Stimulated activated CD4-positive, alpha-beta T cell treated with anti-CD3 and anti-CD28 coated beads, Interleukin-15, amount 100 ng/mL, for 48 hours (primary cell): ENCODE measurements at places on chromosomes 16 and 17.

GRCh38 chr17:21041741-21042457, 912 bp downstream of the USP22 start:
- peak; percentile 63 for DNase-seq

DNA sequence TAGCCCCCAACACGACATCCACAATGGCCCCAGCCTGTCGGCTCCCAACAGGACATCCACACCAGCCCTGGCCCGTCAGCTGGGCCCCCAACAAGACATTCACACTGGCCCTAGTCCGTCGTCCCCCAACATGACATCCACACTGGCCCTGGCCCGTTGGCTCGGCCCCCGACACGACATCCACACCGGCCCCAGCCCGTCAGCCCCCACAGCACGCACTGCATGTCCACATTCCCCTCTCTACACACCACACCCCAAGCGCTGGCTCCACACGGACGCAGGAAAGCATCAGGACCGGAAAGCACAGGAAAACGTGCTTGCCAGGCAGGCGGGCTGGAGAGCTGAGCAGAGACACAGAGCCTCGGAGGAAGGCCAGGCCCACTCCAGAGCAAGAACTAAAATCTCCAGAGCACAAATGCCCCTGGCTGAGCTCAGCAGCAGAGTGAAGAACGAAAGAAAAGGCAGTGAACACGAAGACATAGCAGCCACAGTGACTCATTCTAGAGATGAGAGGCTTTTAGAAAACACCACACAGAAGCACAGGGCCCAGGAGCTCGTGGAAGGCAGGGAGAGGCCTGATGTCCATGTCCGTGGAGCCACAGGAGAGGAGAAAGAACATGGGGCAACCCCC, 50.6 kb downstream of the LMF1 start:
- DNase-seq, result no peak

DNA sequence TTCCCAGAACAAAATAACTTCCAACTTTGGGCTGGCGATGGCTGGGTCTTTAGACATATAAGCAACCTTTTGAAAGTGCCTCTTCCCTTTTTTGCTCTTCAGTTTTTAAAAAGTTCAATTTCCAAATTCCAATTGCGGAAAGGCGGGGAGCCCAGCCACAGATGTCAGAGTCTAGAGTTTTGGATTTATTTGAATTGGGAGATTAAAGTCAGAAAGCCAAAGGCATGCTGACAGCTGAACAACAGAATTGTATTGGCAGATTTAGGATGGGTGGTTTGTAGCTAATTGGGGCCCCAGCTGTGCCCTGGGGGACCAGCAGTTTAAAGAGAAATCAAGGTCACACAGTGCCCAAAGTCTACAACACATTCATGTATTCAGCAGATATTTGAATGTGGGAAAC, 10.5 kb downstream of the YPEL2 start:
- DNase-seq, result no peak

DNA sequence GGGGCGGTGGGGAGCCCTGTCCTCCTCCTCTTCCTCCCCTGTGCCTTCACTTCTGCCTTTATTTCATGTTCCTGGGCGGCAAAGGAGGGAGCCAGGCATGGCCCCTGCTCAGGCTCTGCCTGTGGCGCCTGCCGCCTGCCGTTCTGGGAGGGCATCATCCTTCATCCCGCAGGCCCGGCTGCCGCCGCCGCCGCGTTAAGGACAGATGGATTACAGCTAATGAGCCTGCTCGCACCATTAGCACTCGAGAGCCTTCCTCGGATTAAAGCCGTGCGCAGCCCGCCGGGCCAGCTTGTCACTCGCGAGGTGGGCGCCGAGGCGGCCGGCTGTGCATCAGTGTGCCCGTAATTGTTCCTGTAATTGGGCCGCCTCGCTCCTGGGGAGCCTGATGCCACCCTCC, 127.7 kb upstream of the GSE1 start:
- DNase-seq, result no peak

DNA sequence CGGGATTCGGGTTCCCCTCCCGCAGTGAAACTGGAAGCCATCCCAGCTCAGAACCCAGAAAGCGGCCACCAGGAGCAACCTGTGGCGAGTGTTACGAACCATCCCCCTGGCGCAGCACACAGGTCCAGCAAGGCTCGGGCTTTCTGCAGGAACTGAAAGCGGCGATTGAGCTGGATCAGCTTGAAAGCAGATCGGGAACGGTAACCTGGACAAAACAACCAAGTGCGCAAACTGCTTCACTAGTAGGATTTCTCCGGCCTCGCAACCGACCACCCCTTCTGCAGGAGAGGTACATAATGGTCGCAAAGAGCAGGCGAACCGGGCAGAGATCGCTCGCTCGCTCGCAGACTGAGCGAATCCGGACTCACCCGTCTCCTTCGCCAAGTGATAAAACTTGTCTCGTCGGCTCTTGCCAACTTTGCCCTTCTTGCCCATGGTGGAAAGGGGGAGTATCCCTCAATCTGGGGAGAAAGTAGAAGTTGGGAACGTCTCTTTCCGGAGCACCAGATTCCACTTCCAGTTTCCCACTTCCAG, 696 bp upstream of the PSMC5 start:
- no peak for DNase-seq

GRCh38 chr17:61869138-61869537, 5.8 kb upstream of the BRIP1 start:
- no peak for DNase-seq

DNA sequence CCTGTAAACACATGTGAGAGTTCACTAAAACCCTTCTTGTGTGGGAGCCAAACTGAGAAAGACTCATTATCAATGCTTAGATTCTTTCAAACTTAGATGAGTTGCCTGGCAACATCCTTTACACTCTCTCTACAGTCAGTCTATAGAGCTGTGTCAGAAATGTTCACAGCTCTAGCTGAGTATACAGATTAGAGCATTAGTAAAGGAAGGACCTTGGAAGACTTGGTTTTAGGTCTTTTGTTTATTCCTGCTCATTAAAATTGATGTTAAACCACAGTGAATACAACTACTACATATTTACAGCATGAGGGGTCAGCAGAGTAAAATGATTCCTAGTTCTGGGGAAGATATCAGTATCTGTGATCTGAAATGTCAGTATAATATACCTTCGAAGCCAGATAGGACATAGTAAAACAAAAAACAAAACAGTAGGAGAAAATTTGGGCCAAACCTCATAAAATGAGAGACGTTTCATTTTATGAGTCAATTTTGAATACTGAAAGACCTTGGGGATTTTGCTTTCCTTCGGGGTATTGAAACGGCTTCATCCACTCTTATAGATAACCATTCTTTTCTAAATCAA, 186.0 kb downstream of the TANC2 start:
- no peak for DNase-seq

- DNase-seq, result no peak
These were observed 2.0 kb upstream of the DRC7 start for GRCh38 chr16:57692636-57693035.

- DNase-seq, result no peak
These were observed 173.0 kb downstream of the CCDC182 start for GRCh38 chr17:57572062-57572461.

DNA sequence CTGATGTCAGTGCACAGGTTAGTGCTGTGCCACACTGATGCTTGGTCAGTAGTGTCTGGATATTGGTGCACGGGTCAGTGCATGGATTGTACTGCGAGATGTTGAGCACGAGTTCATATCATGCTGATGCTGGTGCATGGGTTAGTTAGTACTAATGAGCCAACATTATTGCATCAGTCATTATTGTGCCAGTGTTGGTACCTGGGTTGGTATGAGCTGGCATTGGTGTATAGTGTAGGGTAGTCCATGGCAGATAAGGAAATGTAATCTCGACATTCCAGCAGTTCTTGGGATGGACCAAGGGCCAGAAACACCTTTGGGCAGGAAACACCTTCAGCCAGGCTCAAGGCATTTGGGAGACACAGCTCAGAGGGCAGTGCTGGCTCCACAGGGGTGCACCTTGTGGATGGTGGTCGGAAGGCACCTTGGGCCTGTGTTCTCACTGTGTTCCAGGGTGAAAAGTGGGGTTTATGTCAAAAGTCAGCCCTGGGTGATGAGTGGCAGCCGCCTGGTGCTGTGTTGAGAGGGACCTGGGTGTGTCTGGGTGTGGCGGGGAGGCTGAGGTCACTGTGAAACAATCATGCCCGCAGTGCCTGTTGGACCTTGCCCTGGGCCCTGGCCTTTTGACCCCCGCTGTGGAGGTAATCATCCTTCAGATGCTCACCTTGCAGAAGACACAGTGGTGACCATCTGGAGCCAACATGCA, 100.7 kb upstream of the ZNF469 start:
- no peak for DNase-seq

- peak; percentile 62 for DNase-seq
These were observed 67.3 kb downstream of the ANKRD11 start for GRCh38 chr16:89422905-89423630.

- DNase-seq, result no peak
These were observed 31.0 kb downstream of the VPS53 start for GRCh38 chr17:683499-684254.
